ENCODE measurements at places on chromosomes 11 and 22.

DNA sequence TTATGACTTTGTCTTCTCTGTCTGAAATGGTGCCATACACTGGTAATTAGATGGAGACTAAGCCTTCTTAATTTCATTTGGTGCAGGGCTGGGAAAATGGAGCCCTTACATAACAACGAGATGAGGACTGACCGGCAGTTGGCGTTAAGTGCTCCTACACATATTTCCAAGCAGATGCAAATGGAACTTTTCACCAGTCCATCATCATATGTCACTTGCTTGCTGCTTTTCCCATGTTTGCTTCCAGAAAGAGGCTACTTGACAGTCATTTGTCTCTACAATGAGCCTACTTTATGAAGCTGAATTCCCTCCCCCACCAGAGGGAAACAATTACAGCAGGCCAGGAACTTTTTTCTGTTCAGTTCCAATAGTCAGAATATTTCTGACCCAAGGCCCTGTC, 32.6 kb downstream of the SVIP start:
- no peak for DNase-seq

DNA sequence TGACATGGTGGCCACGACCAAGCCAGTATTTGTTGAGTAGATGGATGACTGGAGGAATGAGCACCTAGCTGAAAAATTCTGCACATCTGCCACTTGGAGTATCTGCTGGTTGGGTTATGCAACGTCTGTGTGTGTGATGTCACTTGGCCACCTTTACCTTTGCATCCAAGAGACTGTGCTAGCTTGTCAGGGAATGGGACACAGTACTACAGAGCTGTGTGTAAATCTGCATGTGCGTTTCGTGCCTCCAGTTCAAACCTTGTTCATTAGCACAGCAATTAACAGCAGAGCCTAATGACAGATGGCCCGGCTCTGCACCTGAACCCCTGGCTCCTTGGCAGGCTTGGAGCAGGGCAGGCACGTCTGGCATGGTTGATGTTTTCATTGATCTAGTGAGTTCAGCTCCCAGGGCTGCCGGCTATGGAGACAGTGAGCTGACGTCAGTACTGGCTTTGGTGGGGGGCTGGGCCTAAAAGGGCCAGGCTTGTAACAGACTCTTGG, 188.4 kb upstream of the NAV2 start:
- no peak for DNase-seq

GRCh38 chr11:1195682-1196515, 27.0 kb upstream of the MUC5B start:
- DNase-seq: no peak

- no peak for DNase-seq
Observed at GRCh38 chr11:5923427-5923776, 18.6 kb upstream of the OR56A3 start.

GRCh38 chr22:24101966-24102365, 79.3 kb upstream of the SUSD2 start:
- DNase-seq: no peak
